Cortex of kidney (tissue), 1 donor: ENCODE measurements at places on chromosomes 5 and 9.

- DNase-seq: no peak
These were observed 638.6 kb downstream of the SEMA5A start for GRCh38 chr5:8907168-8907868.

- no peak for DNase-seq
These were observed 733.4 kb downstream of the DNAH5 start for GRCh38 chr5:13211064-13211463.

- DNase-seq: no peak
These were observed 3.3 kb downstream of the REEP5 start for GRCh38 chr5:112918679-112919078.

- DNase-seq: no peak
These were observed 9.5 kb downstream of the ARSK start for GRCh38 chr5:95564450-95564849.

DNA sequence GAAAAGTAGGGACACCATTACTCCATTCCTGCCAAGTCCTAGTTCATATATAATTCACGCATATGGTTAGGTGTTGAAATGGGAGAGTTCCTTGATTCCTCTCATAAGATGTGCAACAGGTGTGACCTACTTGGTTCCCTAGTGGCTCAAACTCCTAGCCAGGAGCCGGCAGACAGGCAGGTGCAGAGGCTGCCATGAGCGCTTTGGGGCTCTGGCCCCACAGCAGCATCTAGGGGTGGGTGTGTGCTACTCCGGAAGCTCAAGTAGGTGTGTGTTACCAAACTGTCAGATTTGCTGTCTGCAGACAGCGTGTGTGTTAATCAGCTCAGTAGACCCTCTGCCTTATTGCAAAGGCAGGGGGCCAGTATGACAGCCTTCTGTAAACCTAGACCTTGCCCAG lies 1652.4 kb upstream of the ACO1 start:
- DNase-seq: no peak

DNA sequence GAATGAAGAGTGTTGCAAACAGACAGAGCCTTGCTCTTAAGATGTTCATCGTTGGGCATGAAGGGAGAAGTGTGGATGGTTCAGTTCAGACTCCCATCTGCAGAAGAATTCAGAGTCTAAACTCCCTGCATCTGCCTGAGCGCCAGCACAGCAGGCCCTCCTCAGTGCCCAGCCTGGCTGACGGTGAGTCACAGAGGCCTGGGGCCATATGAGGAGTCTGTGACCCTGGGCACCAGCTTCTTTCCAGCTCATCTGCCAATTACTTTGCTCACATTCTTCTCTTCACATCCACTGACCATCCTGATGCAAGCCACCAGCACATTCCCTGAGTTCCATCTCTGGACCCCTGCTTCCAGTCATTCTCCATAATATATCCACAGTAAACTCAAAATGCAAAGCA lies 401.1 kb upstream of the TRPC7 start:
- no peak for DNase-seq

GRCh38 chr9:33260372-33260771 lies 4.1 kb downstream of the BAG1 start:
- no peak for DNase-seq

GRCh38 chr9:86713970-86714369 lies 233.3 kb downstream of the GAS1 start:
- DNase-seq: no peak

DNA sequence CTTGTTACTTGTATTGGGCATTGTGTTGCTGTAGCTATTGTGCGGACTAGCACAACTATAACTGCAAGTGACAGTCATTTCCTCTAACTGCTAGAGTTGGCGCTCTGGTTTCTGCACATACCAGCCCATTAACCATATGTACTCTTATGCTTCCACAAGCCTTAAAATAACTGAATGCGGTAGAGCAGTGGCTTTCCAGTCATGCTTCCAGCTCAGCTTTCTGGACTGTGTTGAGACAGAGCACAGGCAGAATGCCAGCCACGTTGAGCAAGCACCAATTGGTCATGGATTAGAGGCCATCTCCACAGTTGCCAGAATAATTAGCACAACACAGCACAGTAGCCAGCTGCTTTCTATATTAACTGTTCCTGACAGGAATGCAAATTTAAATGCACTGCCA lies 12.2 kb downstream of the INVS start:
- no peak for DNase-seq

DNA sequence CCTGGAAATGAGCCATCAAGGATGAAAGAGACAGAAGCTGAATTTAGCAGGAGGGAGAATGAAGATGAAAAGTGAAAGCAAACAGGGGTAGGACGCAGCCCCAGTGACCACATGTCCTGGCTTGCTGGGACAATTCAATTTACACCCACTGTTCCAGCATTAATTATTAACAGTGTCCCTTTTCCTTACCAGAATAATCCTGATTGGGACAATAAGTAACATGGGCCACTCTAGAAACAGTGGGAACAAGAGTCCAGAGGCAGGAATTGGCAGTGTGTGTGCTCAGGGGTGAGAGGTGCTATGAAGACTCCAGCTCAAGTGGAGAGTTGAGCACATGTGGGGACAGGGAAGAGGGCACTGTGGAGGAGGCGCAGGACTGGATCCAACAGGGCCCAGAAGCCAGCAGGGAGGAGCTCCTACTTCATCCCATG lies 147.1 kb downstream of the C5orf15 start:
- DNase-seq: no peak

- DNase-seq: no peak
These were observed 319.0 kb upstream of the CDH6 start for GRCh38 chr5:30874241-30875034.

- DNase-seq: no peak
These were observed 148.9 kb downstream of the FGF18 start for GRCh38 chr5:171568389-171568788.

DNA sequence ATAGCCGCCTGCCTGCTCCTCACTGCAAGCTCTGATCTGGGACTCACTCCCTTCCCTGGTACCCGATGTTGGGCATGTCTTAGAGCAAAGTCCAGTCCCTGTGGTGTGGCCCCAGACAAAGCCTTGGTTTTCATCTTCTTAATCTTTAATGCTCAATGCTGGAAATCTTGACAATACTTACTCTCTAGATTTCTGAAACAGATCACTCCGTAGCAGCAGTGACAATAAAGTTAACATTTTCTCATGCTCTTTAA lies 260.2 kb upstream of the IRX2 start:
- DNase-seq: no peak

DNA sequence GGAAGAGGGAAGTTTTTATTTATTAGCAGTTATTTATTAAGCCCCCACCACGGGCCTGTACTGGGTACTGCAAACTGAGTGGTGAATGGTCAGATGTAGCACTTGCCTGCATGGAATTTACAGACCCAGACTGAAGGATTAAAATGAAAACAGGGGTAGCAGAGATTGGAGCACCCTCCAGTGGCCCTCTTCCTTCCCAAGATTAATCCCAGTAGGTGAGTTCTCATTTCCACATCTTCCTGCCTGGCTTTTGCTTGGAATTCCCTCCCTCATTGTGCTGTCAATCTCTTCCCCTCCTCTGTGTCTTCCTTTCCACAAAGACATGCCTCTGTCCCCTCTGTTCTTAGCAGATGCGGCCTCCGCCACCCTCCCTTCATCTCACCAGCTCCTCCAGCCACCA lies 39.2 kb downstream of the MVB12B start:
- no peak for DNase-seq

DNA sequence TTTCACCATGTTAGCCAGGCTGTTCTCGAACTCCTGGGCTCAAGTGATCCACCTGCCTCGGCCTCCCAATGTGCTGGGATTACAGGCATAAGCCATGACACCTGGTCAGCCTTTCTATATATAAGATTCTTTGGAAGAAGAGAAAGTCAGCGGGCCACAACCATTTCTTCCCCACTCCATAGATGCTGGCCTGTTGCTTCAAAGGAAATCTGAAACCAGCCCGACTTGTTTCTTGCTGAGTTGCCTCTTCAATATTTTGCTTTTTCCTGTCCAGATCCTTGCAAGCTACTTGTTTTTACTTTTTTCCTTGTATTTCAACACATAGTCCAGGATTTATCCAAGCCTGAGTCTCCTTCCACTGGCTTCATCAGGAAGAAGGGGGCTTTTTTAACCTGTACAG lies 219.5 kb downstream of the CDK5RAP2 start:
- no peak for DNase-seq

GRCh38 chr5:58107704-58108103 lies 352.2 kb downstream of the PLK2 start:
- DNase-seq: no peak

DNA sequence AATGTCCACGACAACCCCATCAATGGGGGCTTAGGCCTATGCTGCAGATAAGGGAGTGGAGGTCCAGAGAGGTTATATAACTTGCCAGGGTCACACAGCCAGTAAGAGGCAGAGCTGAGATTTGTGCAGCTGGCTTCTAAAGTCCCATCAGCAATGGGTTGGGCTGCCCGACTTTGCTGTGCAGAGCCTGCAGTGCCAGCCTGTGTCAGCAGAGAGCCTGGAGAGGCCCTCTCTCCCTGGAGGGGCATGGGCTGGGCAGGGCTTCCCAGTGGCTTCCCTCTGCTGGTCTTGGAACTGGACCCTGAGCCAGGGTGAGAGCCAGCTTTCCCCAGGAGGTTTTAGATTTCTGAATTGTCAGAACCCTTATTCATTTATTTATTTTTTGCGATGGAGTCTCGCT lies 77.2 kb upstream of the RAPGEF1 start:
- no peak for DNase-seq

DNA sequence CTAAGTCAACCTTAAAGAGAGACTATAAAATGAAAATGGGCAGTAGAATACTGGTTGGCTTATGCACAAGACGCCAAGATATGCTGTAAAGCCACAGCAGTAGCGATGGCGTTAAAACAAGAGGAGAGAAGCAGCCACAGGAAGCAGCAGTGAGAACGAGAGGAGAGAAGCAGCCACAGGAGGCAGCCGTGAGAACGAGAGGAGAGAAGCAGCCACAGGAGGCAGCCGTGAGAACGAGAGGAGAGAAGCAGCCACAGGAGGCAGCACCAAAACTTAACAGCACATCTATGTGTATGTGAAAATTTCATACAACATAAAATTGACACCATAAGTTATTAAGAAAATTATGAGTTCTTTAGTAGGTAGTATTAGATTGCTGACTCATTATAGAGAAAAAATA lies 2318.6 kb upstream of the ACO1 start:
- no peak for DNase-seq
